ENCODE measurements at places on chromosomes 4 and X. TPM values are rescaled to one million over a fixed set of nuclear protein-coding genes. Genes with fewer than 3 reads are reported as not detected.

Gene IRS4
- total RNA-seq = 1.2 TPM

Gene OCIAD2
- total RNA-seq = 2.4 TPM

Gene LRP2BP
- 1.9 TPM for total RNA-seq

Gene NOX1
- total RNA-seq = 0.31 TPM

Gene ZNF157
- total RNA-seq = not detected

Gene MAGEA1
- not detected for total RNA-seq

Gene CT45A10
- not detected for total RNA-seq

Gene TSPAN7
- 50.5 TPM for total RNA-seq

Gene ZNF674
- total RNA-seq = 3.1 TPM

Gene CDS1
- 3.3 TPM for total RNA-seq

Gene FMR1
- total RNA-seq = 31.6 TPM

Gene NR3C2
- 15.9 TPM for total RNA-seq

Gene ETDA
- total RNA-seq = not detected

Gene ZIC3
- total RNA-seq = not detected

Gene BEX1
- 22.1 TPM for total RNA-seq

Gene NEUROG2
- total RNA-seq = not detected

Gene FHDC1
- 1.3 TPM for total RNA-seq

Gene IL15
- total RNA-seq = 2.0 TPM

Gene HS6ST2
- total RNA-seq = 0.08 TPM

Gene PLP1
- 44.3 TPM for total RNA-seq

Gene N4BP2
- total RNA-seq = 6.7 TPM

Gene NWD2
- 0.12 TPM for total RNA-seq

Gene ZNF827
- 14.5 TPM for total RNA-seq

Gene CENPI
- 2.5 TPM for total RNA-seq

Gene MAGEB10
- not detected for total RNA-seq

Gene AFP
- total RNA-seq = not detected

Gene NUP62CL
- not detected for total RNA-seq

Gene CD38
- total RNA-seq = 3.4 TPM

Gene FGG
- not detected for total RNA-seq

Gene SPANXB1
- not detected for total RNA-seq

Gene KLB
- 0.13 TPM for total RNA-seq

Gene SLC38A5
- total RNA-seq = 4.4 TPM

Gene ZDHHC15
- 3.1 TPM for total RNA-seq

Gene CTAG1A
- not detected for total RNA-seq

Gene BDH2
- total RNA-seq = 26.9 TPM

Gene ZGRF1
- 4.7 TPM for total RNA-seq

Gene DSPP
- total RNA-seq = not detected

Gene PNMA6A
- total RNA-seq = 1.5 TPM

Gene LRCH2
- total RNA-seq = 17.1 TPM

Gene PRRG1
- total RNA-seq = 5.3 TPM

Gene SASH3
- 1.9 TPM for total RNA-seq

Gene FAM241A
- total RNA-seq = 4.7 TPM

Gene MCF2
- not detected for total RNA-seq

Gene CSN3
- not detected for total RNA-seq

Gene ZNF280C
- total RNA-seq = 2.7 TPM

Gene MGAT4D
- total RNA-seq = not detected

Gene GPR34
- total RNA-seq = 3.6 TPM
